NCI-H2029 treated with DMSO at 0.1 percent for 48 hours (cell line): ENCODE measurements at places on chromosomes 1 and 21.

DNA sequence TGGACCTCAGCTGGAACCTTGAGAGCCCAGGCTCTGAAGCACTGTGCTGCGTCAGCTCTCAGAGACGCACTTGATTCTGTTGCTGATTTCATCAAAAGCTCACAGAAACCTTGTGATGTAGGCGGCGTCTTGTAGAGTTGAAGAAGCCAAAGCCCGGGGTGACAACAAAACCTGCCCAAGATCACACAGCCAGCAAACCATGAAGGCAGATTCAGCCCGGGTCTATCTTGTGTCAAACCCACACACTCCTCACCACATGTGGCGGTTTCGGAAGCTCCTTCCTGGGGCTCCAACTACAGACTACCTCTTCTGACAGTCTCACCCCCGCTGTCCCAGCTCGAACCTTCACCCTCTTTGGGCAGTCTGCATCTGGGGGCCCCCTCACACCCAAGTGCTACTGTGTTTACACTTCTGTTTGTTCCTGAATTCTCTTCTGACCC is 50.4 kb downstream of the TENT5C start:
- DNase-seq: no peak

DNA sequence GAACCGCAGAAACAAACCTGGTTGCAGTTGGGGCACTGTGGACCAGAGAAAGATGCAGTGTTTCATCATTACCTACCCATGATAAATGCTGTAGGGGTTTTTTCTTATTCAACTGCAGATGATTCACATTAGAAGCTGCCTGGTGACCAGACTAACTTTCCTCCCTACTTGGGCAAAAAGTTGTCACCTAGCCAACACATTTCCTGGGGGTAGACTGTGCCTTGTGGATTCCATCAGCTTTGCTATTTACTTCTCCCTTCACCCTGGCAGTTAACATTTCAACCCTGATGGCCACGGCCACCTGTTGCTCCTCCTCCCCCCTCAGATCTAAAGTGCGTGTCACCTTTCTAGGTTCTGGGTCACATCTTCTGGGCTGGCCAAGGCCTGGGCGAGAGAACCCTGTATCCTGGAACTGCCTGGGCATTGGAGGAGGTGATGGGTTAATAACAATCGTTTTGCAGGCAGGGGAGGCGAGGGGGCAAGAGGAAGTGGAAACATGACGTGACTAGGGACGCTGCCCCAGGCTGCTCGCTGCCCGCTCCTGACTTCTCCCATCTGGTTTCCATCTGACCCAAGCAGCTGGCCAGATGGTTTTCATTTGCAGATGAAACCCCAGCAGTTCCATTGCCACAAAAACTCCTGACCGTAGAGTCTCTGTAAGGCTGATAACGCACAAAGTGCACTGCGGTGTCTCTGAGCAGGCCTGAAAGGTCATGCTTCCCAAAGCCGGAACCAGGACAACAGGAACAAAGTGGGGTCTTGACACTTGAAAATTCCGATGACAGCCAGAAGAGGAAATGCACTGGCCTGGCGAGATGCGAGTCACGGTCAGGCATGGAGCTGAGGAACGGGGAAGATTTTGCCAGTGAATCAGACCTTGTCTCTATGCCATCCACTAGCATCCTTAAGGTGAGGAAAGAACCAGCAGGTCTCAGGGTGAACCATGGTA is 36.6 kb downstream of the CAPZB start:
- DNase-seq: no peak

DNA sequence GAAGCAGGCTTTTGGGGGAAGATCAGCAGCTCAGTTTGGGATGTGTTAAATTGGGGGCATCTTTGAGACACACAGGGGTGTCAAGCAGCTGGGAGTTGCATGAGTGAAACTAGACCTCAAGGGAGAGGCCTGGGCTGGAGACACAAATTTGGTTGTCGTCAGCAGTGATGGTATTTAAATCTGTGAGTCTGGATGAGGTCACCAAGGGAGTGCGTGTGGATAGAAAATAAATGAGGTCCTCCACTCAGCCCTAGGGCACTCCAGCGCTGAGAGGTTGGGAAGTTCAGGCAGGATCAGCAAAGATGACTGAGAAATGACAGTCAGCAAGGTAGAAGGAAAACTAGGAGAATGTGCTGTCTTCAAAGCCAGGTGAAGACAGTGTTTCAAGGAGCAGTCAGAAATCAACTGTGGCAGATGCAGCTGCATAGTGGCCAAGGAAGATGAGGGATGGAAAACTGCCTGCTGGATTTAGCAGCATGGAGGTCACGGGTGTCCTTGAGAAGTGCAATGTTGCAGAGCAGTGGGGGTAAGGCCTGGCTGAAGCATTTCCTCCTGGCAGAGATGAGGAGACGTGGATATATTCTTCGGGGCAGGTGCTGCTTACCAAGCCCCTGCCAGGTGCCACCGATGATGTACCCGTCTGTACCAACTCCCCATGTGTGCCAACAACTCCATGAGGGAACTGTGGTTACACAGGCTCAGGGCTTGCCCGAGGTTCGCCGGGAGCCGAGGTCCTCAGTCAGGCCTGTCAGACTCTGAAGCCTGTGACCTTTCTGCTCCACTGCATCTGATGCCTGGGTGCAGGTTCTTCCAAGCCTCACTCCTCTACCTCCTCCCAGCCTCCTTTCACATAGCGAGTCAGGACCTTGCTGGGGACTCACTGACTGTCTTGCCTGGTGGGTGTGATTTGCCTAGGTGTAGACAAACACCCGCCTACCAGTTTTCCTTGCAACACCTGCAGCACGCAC is 11.3 kb downstream of the MAP7D1 start:
- DNase-seq: no peak

GRCh38 chr21:46190491-46191131 is 6.4 kb upstream of the SPATC1L start:
- DNase-seq: no peak

- DNase-seq: no peak
Observed at GRCh38 chr21:26055010-26055409, 115.6 kb downstream of the APP start.

GRCh38 chr1:196229546-196229945 is 378.7 kb downstream of the KCNT2 start:
- DNase-seq: no peak
